ENCODE measurements at places on chromosomes 16 and 17. TPM values are rescaled to one million over a fixed set of nuclear protein-coding genes. Genes with fewer than 3 reads are reported as not detected.
A peak's percentile ranks its signal among the peaks of the same experiment; 100 is the strongest.

GPRC5C gene
- 0.29 TPM for total RNA-seq

SMIM5 gene
- 1.5 TPM for total RNA-seq

HBZ gene
- total RNA-seq, result not detected

CTRL gene
- 17.2 TPM for total RNA-seq

PLA2G10 gene
- total RNA-seq, result not detected

CDH16 gene
- not detected for total RNA-seq

- H3K27ac ChIP-seq, result peak within 1 kb of the TSS; percentile 71
- H3K27me3 ChIP-seq, result no peaks in the 10 kb centered on the region
- peak; percentile 78 for DNase-seq
- H3K4me3 ChIP-seq, result peak within 1 kb of the TSS; percentile 83
Measured at GRCh38 chr17:75131278-75132017, at the start of gene NT5C. TSS of gene NT5C (minus strand) at chr17:75131742. CDS start at chr17:75131707, 35 bp downstream.

DNA sequence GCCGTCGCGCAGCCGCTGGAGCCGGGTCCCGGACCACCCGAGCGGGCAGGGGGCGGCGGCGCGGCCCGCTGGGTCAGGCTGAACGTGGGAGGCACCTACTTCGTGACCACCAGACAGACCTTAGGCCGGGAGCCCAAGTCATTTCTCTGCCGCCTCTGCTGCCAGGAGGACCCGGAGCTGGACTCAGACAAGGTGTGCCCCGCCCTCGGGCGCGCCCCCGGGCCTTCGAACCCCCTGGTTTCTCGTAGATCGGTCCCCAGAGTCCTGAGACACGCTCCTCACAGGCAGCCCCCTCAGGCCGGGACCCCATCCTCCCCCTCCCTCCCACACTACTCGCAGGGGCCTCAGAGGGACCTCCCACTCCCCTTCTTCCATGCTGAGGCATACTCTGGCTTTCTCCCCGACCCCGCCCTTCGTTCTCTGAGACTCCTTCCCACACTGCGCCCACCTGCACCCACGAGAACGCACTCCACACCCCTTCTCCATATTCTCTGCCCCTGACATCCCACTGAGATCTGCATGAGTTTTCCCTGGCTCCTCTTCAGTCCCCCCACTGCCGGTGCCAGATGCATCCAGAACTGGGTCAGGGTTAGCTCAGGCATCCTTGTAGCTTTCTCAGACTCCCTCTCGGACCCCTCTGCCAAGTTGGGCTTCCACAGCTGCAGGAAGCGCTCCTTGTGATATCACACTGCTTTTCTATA lies 523 bp downstream of the KCTD2 start:
- no peaks in the 10 kb centered on the region for H3K27me3 ChIP-seq
- peak overlapping the region; percentile 30 for H3K27ac ChIP-seq
- peaks cover 19% of the 10 kb centered on the region for H3K4me1 ChIP-seq
- peak; percentile 32 for DNase-seq
- peaks cover 10% of the 10 kb centered on the region for H3K36me3 ChIP-seq

- H3K36me3 ChIP-seq, result no peaks in the 10 kb centered on the region
- no peak for DNase-seq
- no peaks in the 10 kb centered on the region for H3K27me3 ChIP-seq
- no peak overlapping the region for H3K27ac ChIP-seq
Measured at GRCh38 chr16:64352246-64352645, 769.6 kb downstream of the CDH11 start.

- DNase-seq, result no peak
- peaks cover 11% of the 10 kb centered on the region for H3K4me1 ChIP-seq
- no peaks in the 10 kb centered on the region for H3K27me3 ChIP-seq
- H3K4me3 ChIP-seq, result no peak overlapping the region
Measured at GRCh38 chr16:19805459-19806162, 79.0 kb downstream of the GPRC5B start.

DNA sequence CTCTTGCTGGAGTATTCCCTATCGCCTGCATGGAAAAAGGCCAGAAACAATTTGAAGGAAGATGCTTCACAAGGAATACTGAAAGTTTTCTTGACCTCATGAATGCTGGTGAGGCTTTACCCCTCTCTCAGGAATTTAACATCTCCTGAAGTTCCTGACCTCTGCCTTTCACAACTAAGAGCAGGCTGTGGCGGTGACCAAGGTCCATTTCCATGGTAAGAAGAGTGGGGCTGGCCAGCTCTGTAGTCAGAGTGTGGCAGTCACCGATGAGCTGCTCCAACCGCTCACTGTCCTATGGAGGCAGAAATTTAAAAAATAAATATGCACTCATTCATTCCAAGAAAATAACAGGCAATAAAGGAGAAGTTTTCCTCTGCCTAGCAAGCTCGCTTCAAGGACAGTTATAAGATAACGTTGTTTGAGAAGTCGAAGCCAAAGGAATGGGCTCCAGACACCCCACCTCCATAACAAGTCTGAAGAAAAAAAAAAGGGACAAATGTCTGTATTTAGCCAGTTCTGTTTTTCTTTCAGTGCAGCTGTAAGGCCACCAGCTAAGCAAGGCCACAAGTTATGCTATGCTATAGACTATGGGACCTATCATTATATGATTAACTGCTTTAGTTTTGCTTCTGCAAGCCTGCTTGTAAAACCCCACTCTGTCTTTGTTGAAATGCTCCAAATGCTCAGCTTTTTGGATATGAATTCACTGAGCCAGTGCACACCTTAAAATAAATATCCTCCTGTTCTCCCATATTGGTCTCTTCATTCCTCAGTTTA lies 6.0 kb upstream of the CCL4L2 start:
- no peak for DNase-seq
- H3K4me3 ChIP-seq, result no peak overlapping the region
- no peaks in the 10 kb centered on the region for H3K36me3 ChIP-seq
- no peak overlapping the region for H3K27ac ChIP-seq
- H3K27me3 ChIP-seq, result peaks cover 3% of the 10 kb centered on the region

GRCh38 chr16:77220427-77220826 lies 21.2 kb downstream of the SYCE1L start:
- no peak for DNase-seq
- no peaks in the 10 kb centered on the region for H3K36me3 ChIP-seq
- no peak overlapping the region for H3K4me3 ChIP-seq
- no peaks in the 10 kb centered on the region for H3K4me1 ChIP-seq
- H3K27ac ChIP-seq, result no peak overlapping the region

- no peaks in the 10 kb centered on the region for H3K36me3 ChIP-seq
- no peak overlapping the region for H3K4me3 ChIP-seq
Measured at GRCh38 chr17:50498021-50498874, 10.0 kb upstream of the MYCBPAP start.

DNA sequence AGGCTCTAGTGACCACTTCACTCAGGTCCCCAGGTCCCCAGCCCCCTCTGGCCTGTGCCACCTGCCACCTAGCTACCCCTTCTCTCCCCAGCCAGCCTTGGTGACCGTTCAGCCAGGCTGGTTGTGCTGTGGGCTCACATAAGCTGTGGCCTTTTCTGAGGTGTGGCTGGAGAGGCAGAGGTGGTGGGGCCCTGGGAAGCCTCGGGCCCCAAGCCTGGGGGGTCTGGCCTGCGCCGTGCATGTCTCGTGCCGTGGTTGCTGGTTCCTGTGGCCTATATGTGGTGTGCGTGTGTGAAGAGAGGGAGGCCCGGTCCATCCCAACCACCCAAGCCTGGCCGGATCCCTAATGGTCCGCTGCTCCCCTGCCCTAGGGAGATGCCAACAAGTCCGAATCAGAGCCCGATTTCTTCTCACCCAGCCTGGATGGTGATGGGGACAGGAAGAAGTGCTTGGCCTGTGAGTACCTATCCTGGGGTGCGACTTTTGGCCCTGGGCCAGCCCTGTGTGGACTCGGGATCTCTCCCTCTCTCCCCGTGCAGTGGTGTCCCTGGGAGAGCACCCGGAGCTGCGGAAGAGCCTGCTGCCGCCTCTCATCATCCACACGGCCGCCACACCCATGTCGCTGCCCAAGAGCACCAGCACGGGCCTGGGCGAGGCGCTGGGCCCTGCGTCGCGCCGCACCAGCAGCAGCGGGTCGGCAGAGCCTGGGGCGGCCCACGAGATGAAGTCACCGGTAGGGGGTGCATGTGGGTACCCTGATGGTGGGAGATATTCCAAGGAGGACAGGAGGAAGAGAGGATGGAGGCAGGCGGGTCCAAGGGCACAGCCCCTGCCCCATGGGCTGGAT lies 35.9 kb downstream of the CACNA1G start:
- DNase-seq, result no peak
- H3K4me1 ChIP-seq, result no peaks in the 10 kb centered on the region
- H3K36me3 ChIP-seq, result no peaks in the 10 kb centered on the region
- H3K27me3 ChIP-seq, result no peaks in the 10 kb centered on the region
- H3K4me3 ChIP-seq, result no peak overlapping the region
- no peak overlapping the region for H3K27ac ChIP-seq

DNA sequence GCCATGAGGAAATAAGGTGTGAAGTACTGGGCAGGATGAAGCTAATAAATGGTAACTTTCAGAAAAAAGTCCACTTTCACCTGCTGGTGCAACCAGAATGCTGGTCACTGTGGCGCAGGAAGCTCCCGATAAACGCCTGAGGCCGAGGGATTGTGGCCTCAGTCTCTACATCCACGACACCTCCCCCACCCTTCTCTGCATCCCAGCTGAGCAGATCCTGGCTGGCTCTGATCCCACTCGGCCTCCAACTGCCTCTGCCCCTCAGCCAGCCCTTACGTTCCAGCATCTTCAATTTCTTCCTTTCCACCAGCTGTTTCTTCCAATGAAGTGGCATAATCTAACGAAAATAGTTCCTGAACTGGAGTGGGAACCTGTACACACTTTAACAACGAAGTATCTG lies 49.5 kb downstream of the COX4I1 start:
- H3K27me3 ChIP-seq, result no peaks in the 10 kb centered on the region
- H3K4me3 ChIP-seq, result no peak overlapping the region
- H3K4me1 ChIP-seq, result peaks cover 18% of the 10 kb centered on the region
- no peak for DNase-seq

DNA sequence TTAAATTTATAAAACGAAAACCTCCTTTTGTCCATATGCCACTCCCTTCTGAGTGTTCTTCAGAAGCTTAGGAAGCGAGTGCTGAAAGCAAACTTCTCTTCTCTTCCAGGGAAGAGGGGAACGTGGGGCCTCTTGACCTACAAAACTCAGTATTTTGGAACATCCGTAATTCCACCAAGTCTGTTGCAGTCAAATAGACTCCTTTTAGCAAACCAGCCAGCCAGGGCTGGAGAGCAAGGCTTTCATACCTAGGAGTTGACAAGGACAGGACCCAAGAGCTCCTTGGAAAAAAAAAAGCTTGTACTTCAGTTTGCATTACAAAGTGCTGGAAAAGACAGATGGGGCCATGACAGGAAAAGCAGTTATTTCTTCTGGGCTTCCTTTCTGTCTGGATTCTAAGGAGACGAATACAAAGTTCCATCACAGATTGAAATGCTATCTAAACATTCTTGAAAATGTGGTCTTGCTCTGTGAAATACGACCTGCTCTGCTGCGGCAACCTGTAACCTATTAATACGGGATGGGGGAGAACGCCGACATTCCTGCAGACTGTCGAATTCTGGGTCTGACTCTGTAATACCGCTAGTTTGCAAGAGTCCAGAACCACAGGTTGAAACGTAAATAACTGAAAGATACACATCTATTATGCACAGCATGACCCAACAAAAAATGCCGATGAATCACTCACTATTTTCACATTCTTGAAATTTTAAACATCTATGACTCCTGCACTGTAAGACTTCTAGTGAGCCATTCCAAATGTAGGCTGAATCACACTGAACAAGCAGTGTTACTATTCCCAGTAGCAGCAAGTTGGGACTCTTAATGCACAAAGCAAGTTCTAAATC lies 20.6 kb downstream of the VPS53 start:
- H3K27ac ChIP-seq, result no peak overlapping the region
- H3K36me3 ChIP-seq, result peaks cover 58% of the 10 kb centered on the region
- no peak overlapping the region for H3K4me3 ChIP-seq
- H3K27me3 ChIP-seq, result no peaks in the 10 kb centered on the region
- H3K4me1 ChIP-seq, result no peaks in the 10 kb centered on the region
- DNase-seq, result no peak

Measured in natural killer cell (primary cell).